Activated T-cell treated with anti-CD3 and anti-CD28 coated beads for 48 hours (primary cell): ENCODE measurements at places on chromosomes 6 and 20.

GRCh38 chr6:150687508-150687907 lies 87.8 kb downstream of the PLEKHG1 start:
- no peak for DNase-seq

- DNase-seq: no peak
These were observed 103.0 kb upstream of the MOCS1 start for GRCh38 chr6:40037271-40037670.

DNA sequence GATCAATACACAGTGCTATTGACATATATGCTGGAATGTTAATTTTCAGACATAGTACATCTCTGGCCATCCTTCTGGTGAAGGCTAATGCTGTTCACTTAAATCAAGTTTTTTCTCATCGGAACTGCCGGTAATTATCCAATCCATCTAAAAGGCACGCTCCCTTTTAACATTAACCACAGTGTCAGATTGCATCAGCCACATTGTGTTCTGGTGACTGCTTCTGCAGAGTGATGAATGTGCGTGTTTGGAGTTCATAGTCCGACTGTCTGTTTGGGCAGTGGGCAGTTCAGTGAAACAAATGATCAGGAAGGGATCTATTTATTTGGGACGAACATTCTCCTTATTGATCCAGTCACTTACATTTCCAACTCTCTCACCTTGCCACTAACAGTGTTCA lies 49.5 kb downstream of the SOBP start:
- no peak for DNase-seq

GRCh38 chr20:38873050-38873581 lies 53.1 kb upstream of the FAM83D start:
- DNase-seq: peak; percentile 78

DNA sequence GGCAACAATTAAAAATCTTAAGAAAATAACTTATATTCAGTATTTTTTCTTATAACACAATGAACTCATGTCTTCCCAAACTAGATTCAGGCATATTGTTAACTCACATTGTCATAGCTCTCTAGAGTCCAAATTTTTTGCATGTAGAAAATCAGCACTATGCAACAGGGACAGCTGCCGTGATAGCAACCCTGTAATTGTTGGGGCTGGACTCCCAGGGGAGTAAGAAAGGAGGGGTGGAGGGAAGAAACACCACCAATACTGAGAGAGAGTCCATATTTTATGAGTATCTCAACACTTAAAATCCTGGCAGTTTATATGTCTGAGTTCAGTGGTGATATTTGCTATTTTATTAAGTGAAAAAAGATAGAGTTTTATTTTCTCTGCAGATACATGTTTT lies 89.6 kb upstream of the HS3ST5 start:
- no peak for DNase-seq

GRCh38 chr20:32333988-32334885 lies 23.9 kb upstream of the ASXL1 start:
- DNase-seq: peak; percentile 42

DNA sequence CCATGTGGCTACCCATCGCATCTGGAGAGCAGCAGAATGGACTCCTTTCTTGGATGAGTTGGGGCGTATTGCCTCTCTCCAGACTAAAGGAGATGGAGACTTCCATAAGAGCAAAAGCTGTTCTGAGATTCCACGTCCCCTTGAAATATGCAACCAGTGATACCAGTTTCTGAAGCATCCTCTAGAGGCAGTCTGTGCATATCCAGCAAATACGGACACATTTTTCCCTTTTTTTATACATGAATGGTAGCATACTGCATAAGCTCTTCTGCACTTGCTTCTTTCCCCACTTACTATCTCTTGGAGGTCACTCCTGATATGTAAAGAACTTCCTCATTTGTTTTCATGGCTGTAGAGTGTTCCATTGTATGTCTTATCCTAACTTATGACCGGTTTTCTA lies 34.6 kb downstream of the TAF8 start:
- DNase-seq: no peak

GRCh38 chr20:20003031-20003954 lies 13.9 kb upstream of the NAA20 start:
- DNase-seq: no peak

GRCh38 chr6:14863902-14864850 lies 381.7 kb upstream of the JARID2 start:
- no peak for DNase-seq

GRCh38 chr20:9359561-9360308 lies 154.7 kb upstream of the LAMP5 start:
- no peak for DNase-seq

- no peak for DNase-seq
These were observed 10.1 kb downstream of the MAP3K5 start for GRCh38 chr6:136782021-136782770.

DNA sequence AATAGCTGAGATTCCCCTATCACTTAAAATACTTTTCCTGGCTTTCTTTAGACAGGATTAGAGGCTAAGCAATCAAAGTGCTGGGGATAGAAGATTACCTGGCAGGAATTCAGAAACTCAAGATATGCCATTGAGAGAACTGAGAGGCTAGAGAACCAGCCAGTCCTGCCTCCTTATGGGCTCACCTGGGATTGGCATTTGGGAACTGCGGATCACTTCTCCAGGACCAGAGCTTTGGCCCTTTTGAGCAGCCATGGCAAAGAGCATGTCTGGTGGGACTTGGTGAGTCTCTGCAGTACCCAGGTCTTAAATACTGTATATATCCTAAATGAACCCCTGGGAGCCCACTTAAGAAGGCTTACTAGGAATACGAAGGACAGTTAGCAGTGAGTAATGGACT lies 399.1 kb downstream of the BTBD3 start:
- DNase-seq: no peak

- DNase-seq: no peak
These were observed 36.4 kb downstream of the FRMD1 start for GRCh38 chr6:168042426-168043192.

- no peak for DNase-seq
These were observed 41.6 kb downstream of the FAM209B start for GRCh38 chr20:56574531-56575142.

DNA sequence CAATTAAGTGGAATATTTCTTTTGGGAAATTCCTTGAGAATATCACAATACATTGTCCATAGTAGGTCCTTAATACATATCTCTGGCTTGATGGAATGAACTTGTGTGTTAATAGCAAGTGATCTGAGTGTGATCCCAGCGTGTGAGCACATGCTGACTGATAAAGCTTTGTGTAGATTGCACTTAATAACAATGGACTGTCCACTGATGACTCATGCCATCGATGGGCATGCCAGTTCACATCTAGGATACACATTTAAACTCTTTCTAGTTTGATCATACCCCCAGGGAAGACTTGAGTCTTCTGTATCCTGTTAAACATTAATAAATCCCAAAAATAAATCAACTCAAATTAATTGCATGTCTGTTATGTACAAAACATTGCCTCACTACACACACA lies 454.3 kb upstream of the SPTLC3 start:
- no peak for DNase-seq

- no peak for DNase-seq
These were observed 88.4 kb downstream of the OLIG3 start for GRCh38 chr6:137405806-137406205.

DNA sequence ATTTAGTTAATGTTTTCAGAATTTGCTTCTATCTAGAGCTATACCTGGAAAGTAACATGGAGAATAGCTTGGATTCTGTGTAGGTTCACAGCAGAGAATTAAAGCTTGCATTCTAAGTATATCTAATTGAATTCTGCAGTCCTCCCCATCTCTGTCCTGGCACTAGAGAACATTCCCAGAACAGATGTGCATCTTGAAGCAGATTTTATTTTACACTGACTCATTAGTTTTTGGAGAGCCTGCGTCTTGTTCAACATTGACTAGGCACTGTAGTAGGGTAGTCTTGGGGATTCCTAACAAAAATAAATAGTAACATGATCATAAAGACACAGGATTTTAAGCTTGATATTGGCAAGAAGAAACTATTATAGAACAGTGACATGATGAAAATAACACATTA lies 36.2 kb upstream of the BAG2 start:
- DNase-seq: no peak

DNA sequence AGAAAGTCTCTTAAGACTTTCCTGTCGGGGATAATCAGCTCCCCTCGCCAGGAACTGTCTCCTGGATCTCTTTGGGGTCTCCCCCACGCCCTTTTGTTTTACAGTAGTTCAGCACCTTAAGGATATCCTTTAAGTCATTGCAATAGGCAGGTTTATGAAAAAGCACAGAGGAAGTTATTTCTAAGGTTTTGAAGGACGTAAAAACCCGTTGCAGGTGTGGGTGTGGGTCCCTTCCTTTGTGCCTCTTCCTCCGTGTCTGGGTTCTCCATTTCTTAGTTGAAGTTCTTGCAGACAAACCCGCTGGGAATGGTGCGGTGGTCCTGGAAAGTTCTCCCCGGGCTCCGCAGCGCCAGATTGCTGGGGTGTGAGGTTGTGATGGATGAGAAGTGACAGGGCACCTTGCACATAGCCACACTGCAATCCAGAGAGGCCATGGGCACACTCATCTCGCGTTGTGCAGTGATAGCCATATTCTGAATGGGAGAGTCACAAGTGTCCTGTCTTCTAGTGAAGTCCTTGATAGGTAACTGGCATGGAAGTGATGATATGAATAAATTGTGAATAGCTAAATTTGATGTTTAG lies 65.2 kb downstream of the GTF2H5 start:
- DNase-seq: no peak

DNA sequence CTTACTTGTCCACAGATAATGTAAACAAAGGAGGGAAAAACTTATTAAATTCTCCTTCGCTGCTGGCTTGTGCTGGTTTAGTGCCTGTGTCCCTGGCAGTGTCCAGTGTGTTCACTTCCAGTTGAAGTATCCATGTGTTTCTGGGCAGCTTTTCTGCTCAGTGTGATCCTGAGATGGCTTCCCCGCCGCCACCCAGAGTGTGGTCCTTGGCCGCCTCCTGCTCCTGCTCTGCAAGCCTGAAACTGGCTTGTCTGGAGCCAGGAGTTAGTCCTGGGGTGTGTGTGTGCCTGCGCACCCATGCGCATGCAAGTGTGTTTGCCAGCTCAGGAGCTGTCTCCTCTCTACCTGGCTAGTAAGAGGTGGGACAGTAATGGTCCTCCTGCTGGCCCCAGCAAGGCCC lies 7.2 kb downstream of the BTBD3 start:
- DNase-seq: no peak

DNA sequence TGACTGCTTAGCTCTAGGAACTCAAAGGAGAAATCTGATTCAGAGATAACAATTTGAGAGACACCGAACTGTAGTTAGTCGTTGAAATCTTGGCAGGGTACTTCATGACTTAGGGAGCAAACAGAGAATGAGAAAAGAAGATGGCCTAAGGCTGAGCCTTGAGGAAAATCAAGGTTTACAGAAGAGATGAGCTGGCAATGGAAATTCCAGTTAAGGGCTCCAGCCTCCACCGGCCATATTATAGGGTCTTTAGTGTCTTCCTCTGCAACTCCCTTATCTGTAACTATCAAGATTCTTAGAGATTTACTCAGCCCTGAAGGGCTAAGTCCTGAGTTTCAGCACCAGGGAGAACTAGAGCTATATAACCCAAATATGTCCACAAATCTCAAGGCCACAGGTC lies 26.6 kb downstream of the KCNK17 start:
- DNase-seq: no peak

- DNase-seq: no peak
These were observed 14.6 kb upstream of the TIAM2 start for GRCh38 chr6:154980273-154981078.

DNA sequence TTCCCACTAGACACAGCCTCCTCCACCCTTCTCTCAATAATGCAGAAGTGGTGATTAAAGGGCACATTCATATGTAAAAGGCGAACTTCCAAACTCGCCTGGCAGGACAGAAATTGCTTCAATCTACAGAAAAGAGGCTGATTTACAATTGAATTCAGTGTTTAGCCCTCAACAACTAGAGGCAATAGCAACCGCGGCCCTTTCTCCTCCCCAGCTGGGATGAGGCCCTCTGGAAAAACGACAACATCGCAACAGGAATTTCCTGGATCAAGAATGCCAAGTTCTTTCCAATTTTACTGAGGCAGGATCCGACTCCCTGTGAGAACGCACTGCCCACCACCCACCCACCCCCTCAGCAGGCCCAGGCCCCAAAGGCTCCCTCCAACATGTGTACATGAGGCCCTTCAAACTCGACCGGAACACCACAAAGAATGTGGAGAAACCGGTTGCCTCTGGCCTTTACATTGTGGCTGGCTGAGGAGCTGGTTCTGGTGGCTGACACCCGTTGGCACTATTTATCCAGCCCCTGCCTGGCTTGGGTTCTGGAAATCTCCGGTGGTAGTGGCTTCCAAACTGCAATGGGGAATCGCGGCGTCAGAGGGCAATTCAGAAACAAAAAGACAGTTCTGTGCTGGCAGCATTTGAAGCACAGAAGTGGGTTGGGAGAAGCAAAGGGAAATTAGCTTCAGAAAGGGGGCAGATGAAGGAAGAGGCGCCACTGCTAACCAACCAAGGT lies 36.8 kb downstream of the ZMYND8 start:
- DNase-seq: no peak

DNA sequence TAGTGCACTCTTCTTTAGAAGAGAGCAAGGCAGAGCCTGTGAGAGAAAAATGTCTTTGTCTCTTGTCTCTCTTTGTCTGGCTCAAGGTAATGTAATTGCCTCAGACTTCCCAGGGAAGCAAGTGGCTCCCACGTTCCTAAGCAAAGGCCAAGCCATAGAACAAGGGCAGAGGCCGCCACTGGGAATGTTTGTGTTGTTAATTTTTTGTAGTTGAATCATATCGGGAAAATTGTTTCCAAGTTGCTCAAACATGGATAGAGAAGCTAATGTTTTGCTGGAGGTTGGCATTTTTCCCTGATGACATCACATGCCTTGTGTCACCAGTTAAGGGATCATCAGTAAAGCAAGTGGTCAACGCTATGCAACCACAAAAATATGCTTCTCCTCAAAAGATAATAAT lies 211.5 kb upstream of the FOXA2 start:
- no peak for DNase-seq

DNA sequence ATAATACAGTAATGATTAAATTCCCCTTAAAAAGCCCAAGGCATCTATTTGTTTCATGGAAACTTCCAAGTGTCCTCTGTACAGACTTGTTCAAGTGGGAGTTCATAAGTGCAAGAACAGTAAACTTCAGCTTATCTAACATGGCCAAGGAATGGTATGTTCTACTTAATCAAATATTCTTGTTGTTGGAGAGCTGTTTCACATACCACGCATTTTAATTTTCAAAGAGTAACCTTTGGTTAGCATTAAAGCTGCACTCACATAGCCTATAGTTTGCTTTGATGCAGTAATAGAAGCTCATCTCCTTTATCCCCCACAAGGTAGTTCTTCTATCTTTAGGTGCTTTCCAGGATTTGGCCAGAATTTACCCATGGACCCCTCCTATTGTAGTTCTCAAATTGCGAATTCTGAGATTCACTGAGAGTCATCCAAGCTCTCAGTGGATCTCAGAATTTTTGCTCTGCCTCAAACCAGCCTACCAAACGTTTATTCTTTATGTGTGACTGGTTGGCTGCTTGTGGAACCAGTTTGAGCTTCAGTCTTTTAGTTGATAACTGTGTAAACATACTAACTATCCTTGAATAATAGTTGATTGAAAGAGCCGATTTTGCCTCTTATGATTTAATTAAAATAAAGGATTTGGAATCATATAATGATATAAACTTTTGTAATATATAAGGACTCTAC lies 668.0 kb upstream of the FLRT3 start:
- DNase-seq: no peak

- DNase-seq: no peak
These were observed 11.8 kb upstream of the MAP1LC3A start for GRCh38 chr20:34546751-34547181.

- DNase-seq: no peak
These were observed 101.3 kb downstream of the SNX5 start for GRCh38 chr20:17867131-17867925.
